Lower lobe of right lung (tissue), 2 donors: ENCODE measurements at places on chromosomes 7 and 10. TPM values are rescaled to one million over a fixed set of nuclear protein-coding genes. Genes with fewer than 3 reads are reported as not detected.

Gene PRXL2A
- total RNA-seq = 33.3 TPM

DNA sequence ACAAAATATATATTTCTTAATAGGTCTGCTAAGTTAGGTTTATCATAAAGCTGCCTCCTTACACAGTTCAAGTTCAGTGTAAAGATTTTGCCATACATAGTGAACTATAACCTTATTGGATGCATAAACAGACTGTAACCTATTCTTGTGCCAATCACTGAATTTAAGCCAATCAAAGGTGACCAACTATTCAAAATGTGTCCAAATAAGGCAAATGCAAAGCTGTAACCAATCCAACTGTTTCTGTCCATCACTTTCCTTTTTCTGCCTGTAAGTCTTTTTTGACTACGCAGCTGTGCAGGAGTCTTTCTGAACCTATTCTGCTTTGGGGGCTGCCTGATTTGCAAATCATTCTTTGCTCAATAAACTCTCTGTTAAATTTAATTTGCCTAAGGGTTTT is 11.6 kb upstream of the DNMBP start:
- no peak overlapping the region for H3K27ac ChIP-seq
- no peaks in the 10 kb centered on the region for H3K27me3 ChIP-seq
- H3K4me3 ChIP-seq = no peak overlapping the region
- H3K36me3 ChIP-seq = no peaks in the 10 kb centered on the region

Gene RABGEF1
- 24.1 TPM for total RNA-seq

GRCh38 chr7:51240868-51241267 is 75.7 kb downstream of the COBL start:
- no peak overlapping the region for H3K4me3 ChIP-seq
- no peaks in the 10 kb centered on the region for H3K36me3 ChIP-seq
- H3K4me1 ChIP-seq = peaks cover 11% of the 10 kb centered on the region
- no peaks in the 10 kb centered on the region for H3K27me3 ChIP-seq
- no peak for DNase-seq

GRCh38 chr7:123204206-123204835 is 4.6 kb upstream of the SLC13A1 start:
- DNase-seq = no peak
- H3K4me3 ChIP-seq = no peak overlapping the region
- no peaks in the 10 kb centered on the region for H3K36me3 ChIP-seq
- H3K27me3 ChIP-seq = no peaks in the 10 kb centered on the region

DNA sequence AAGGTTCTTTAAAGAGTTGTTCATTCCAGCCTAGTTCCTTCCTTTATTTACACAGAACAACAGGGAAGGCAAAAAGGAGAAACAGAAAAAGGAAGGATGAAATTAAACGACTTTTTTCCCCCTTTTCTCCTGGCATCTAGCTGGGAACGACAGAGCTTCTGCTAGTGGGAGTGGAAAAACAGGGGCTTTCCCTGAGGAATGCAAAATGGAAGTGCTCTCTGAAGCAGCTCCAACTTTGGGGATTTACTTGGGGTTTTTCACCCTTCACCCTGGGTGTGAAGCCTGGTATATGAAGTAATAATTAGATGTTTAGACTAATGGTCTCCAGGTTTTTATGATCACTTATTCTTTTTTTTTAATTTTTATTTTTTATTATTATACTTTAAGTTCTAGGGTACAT is 4.2 kb downstream of the PMPCB start:
- no peak for DNase-seq
- peaks cover 19% of the 10 kb centered on the region for H3K4me1 ChIP-seq
- H3K36me3 ChIP-seq = peaks cover 76% of the 10 kb centered on the region
- no peaks in the 10 kb centered on the region for H3K27me3 ChIP-seq

DNA sequence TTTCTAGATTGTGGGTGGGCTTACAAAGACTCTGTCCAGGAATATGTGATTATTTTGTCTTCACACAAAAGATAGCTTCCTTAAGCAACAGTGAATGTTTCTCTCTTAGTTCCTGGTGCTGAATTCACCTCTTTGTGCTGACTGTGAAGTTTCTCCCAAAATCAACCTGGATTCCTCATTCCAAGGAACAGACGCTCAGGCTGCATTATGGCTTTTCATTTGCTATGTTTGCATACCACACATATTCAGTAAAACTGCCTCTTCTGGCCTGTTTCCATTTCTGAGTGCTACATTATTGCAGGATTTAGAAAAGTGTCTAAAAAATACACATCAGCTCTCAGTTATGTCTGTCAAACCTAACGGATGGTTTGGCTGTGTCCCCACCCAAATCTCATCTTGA is 21.5 kb downstream of the MACROH2A2 start:
- H3K36me3 ChIP-seq = no peaks in the 10 kb centered on the region
- no peaks in the 10 kb centered on the region for H3K27me3 ChIP-seq
- H3K4me1 ChIP-seq = no peaks in the 10 kb centered on the region
- H3K4me3 ChIP-seq = no peak overlapping the region
- no peak overlapping the region for H3K27ac ChIP-seq

Gene NME8
- not detected for total RNA-seq

GRCh38 chr7:101671371-101672356 is 42.6 kb upstream of the MYL10 start:
- H3K4me3 ChIP-seq = no peak overlapping the region
- no peak for DNase-seq
- H3K4me1 ChIP-seq = no peaks in the 10 kb centered on the region
- no peaks in the 10 kb centered on the region for H3K27me3 ChIP-seq
- no peaks in the 10 kb centered on the region for H3K36me3 ChIP-seq
- no peak overlapping the region for H3K27ac ChIP-seq

DNA sequence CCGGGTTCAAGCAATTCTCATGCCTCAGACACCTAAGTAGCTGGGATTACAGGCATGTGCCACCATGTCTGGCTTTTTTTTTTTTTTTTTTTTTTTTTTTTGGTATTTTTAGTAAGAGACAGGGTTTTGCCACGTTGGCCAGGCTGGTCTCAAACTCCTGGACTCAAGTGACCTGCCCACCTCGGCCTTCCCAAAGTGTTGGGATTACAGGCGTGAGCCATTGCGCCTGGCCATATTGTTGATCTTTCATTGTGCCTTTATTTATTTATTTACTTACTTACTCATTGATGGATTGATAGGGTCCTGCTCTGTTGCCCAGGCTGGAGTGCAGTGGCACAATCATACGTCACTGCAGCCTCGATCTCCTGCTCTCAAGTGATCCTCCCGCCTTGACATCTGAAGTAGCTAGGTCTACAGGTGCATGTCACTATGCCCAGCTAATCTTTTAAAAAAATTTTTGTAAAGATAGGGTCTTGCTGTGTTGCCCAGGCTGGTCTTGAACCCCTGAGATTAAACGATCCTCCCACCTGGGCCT is 30.4 kb downstream of the SVIL start:
- no peak for DNase-seq
- no peaks in the 10 kb centered on the region for H3K36me3 ChIP-seq
- no peaks in the 10 kb centered on the region for H3K4me1 ChIP-seq
- H3K27me3 ChIP-seq = no peaks in the 10 kb centered on the region
- no peak overlapping the region for H3K4me3 ChIP-seq

DNA sequence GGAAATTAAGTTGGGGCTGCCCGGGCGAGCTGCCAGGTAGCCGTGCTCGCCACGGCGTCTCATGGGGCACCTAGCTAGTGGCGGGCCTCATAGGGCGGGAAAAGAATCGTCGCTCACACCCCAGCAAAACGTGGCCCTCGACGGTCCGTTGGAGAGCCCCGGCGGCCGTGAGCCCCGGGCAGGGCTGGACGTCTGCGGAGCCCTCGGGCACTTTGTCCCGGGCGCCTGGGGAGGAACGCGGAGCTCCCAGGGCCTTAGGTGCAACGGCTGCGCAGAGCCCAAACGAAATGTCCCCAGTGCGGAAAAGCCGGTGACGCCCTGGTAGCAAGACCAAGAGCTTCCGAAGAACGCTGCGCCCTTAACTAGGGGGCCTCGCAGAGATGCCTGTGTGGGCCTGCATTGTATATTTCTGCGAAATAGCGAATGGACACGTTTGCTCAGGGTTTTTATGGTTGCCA is 866 bp upstream of the SFMBT2 start:
- peaks cover 38% of the 10 kb centered on the region for H3K27me3 ChIP-seq
- peak overlapping the region; percentile 74 for H3K4me3 ChIP-seq
- H3K27ac ChIP-seq = no peak overlapping the region
- peak; percentile 47 for DNase-seq
- H3K4me1 ChIP-seq = peaks cover 44% of the 10 kb centered on the region

DNA sequence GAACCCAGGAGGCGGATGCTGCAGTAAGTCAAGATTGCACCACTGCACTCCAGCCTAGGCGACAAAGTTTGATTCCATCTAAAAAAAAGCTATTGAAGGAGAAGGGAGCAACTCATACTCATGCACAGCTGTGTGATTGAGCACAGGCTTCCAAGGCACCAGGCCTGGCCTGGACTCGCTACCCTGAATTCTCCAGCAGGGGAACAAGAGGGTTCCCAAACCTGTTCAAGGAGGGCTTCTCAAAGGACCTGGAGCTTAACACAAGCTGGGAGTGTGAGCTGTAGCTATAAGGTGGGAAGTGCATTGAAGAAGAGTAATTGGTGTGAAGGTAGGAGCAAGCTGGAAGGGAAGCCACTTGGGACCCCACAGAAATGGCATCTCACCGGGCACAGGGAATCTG is 15.1 kb upstream of the DDIT4 start:
- peak overlapping the region; percentile 92 for H3K27ac ChIP-seq
- no peak overlapping the region for H3K4me3 ChIP-seq
- H3K4me1 ChIP-seq = peaks cover 84% of the 10 kb centered on the region
- no peak for DNase-seq

DNA sequence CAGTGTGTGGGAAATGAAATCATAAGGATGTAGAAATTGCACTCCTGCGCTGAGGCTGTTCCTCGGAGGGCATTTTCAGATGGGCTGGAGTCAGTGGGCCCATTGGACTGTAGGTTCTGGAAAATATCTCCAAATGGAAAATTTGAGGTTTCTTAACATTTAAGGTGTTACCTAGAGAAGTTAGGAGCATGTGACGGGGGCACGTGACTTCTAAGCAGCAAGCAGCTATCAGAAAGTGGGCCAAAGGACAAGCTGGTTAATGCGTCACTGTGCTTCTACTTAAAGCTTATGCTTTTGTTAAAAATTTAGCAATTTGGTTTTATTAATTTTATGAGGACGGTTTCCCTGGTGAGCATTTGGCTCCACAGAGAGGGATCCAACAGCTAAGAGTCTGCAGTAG is 298.7 kb downstream of the DPP6 start:
- no peak for DNase-seq
- H3K27me3 ChIP-seq = no peaks in the 10 kb centered on the region
- H3K4me3 ChIP-seq = no peak overlapping the region
- no peaks in the 10 kb centered on the region for H3K36me3 ChIP-seq
- H3K27ac ChIP-seq = no peak overlapping the region
- no peaks in the 10 kb centered on the region for H3K4me1 ChIP-seq

- no peak for DNase-seq
- H3K36me3 ChIP-seq = no peaks in the 10 kb centered on the region
- H3K4me1 ChIP-seq = no peaks in the 10 kb centered on the region
- H3K4me3 ChIP-seq = no peak overlapping the region
Measured at GRCh38 chr7:79787623-79788022, 334.2 kb upstream of the MAGI2 start.

Gene IFIT1B
- total RNA-seq = not detected

GRCh38 chr7:40329601-40330153 is 194.9 kb downstream of the SUGCT start:
- DNase-seq = no peak
- H3K4me3 ChIP-seq = no peak overlapping the region
- H3K27me3 ChIP-seq = no peaks in the 10 kb centered on the region
- no peaks in the 10 kb centered on the region for H3K4me1 ChIP-seq
- no peak overlapping the region for H3K27ac ChIP-seq
- H3K36me3 ChIP-seq = no peaks in the 10 kb centered on the region

GRCh38 chr7:92782236-92782635 is 54.1 kb downstream of the CDK6 start:
- no peaks in the 10 kb centered on the region for H3K27me3 ChIP-seq
- H3K4me1 ChIP-seq = peaks cover 25% of the 10 kb centered on the region
- H3K27ac ChIP-seq = peak overlapping the region; percentile 53
- H3K4me3 ChIP-seq = no peak overlapping the region
- H3K36me3 ChIP-seq = no peaks in the 10 kb centered on the region

GRCh38 chr7:88309819-88310218 is 3.1 kb upstream of the STEAP4 start:
- H3K27me3 ChIP-seq = no peaks in the 10 kb centered on the region
- peaks cover 21% of the 10 kb centered on the region for H3K4me1 ChIP-seq
- H3K27ac ChIP-seq = no peak overlapping the region
- no peak for DNase-seq

- H3K4me3 ChIP-seq = no peak overlapping the region
- peaks cover 17% of the 10 kb centered on the region for H3K4me1 ChIP-seq
- no peaks in the 10 kb centered on the region for H3K36me3 ChIP-seq
- peak overlapping the region; percentile 64 for H3K27ac ChIP-seq
Measured at GRCh38 chr10:49023752-49024151, 84.1 kb upstream of the LRRC18 start.

- H3K4me1 ChIP-seq = peaks cover 7% of the 10 kb centered on the region
- no peak overlapping the region for H3K27ac ChIP-seq
- no peak for DNase-seq
- peaks cover 19% of the 10 kb centered on the region for H3K36me3 ChIP-seq
- no peaks in the 10 kb centered on the region for H3K27me3 ChIP-seq
Measured at GRCh38 chr7:105647591-105647990, 66.3 kb upstream of the EFCAB10 start.

Gene EIF4H
- total RNA-seq = 210 TPM

- no peak for DNase-seq
- H3K27ac ChIP-seq = peak overlapping the region; percentile 81
- no peaks in the 10 kb centered on the region for H3K27me3 ChIP-seq
- peak overlapping the region; percentile 74 for H3K4me3 ChIP-seq
- H3K36me3 ChIP-seq = peaks cover 39% of the 10 kb centered on the region
Measured at GRCh38 chr10:98414578-98414931, 427 bp downstream of the PYROXD2 start.

DNA sequence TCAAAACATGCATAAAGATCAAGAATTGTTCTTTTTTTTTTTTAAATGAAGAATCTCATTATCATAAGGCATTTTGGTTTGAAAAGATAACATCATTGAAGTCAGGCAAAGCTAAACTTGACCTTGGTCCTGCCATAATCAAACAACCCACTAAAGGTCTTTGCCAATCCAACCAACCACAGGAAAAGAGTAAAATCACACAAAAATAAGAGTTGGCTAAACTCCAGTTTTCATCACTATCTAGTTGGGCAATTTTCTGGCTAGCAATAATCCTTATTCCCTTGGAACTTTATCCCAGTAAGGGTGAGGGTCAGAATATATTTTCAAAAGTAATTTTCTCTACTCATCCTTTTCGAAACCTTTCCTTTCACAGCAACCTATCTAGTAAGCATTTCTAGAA is 62.4 kb downstream of the HIBADH start:
- DNase-seq = no peak
- no peak overlapping the region for H3K4me3 ChIP-seq
- H3K4me1 ChIP-seq = no peaks in the 10 kb centered on the region
- no peaks in the 10 kb centered on the region for H3K36me3 ChIP-seq
- no peaks in the 10 kb centered on the region for H3K27me3 ChIP-seq

DNA sequence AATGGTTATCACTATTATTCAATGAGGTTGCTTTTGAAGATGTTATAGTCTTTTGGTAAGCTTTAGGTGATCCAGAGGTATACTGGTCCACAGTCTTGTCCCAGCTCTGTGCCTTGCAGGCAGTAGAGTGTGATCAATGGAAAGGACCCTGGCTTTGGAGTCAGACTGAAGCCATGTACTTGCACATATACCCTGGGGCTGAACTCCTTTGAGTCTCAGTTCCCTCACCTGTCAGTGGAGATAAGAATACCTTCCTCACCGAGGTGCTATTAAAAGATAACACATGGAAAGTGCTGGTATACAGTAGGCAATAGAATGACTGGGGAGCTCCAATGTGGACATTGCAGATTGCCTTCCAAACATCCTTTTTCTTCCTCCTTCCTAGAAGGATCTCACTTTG is 16.0 kb upstream of the PDLIM1 start:
- no peaks in the 10 kb centered on the region for H3K36me3 ChIP-seq
- H3K4me3 ChIP-seq = no peak overlapping the region
- no peak overlapping the region for H3K27ac ChIP-seq

Gene CDH23
- total RNA-seq = 9.4 TPM
